ENCODE measurements at places on chromosomes 12 and 14.

- no peak for DNase-seq
These were observed 39.1 kb upstream of the DHRS7 start for GRCh38 chr14:60204104-60204842.

DNA sequence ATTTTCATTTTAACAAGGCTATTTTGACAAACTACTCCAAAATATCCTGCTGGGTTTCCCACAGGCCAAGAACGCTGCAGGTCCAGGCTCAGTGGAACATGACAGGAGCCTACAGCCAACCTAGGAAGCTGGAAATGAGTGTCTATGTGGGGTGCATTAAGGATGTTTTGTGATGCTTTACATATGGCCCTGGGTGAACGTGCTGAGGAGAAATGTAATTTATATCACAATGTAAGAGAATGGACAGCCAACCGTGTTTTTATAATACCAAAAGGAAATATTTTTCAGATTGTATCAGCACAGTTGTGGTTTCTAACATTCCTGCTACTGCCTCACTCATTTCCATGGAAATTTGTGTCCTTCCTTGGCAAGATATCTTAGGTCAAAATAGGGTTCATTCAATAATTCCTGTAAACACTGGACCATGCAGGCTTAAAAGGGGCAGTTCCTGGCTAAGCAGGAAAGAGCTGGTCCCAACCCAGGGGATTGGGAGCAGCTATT, 51.5 kb downstream of the ST8SIA1 start:
- no peak for DNase-seq

GRCh38 chr14:30681752-30682355, 59.7 kb downstream of the SCFD1 start:
- no peak for DNase-seq

- no peak for DNase-seq
These were observed 22.3 kb downstream of the DLK1 start for GRCh38 chr14:100748944-100749343.
